ENCODE measurements at places on chromosomes 1 and 21.

GRCh38 chr1:59686170-59686569 lies 128.6 kb upstream of the HOOK1 start:
- H3K36me3 ChIP-seq = no peaks in the 10 kb centered on the region
- H3K27me3 ChIP-seq = no peaks in the 10 kb centered on the region
- no peak for DNase-seq
- no peak overlapping the region for H3K4me3 ChIP-seq
- no peak overlapping the region for H3K27ac ChIP-seq
- H3K4me1 ChIP-seq = no peaks in the 10 kb centered on the region

DNA sequence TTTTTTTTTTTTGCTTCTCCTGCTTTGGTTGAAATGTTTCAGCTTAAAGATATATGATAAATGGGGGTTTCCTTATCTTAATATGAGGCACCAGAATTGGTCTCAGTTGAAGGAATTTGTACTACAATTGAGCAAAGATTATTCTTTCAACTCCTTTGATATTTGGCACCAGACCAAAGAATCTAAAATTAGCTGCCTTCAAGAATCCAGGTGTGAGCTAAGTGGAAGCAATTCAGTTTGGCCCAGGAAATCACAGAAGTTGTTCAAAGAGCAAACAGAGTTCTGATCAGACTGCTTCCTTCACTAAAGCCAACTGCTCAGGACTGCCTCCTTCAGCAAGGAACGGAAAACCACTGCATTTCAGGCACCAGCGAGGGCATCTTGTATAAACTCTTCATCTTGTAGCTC lies 68.3 kb upstream of the BCAR3 start:
- peak overlapping the region; percentile 71 for H3K27ac ChIP-seq
- no peak overlapping the region for H3K4me3 ChIP-seq
- peaks cover 56% of the 10 kb centered on the region for H3K4me1 ChIP-seq
- no peaks in the 10 kb centered on the region for H3K27me3 ChIP-seq

GRCh38 chr1:208084220-208084619 lies 160.0 kb downstream of the PLXNA2 start:
- no peaks in the 10 kb centered on the region for H3K27me3 ChIP-seq
- H3K4me3 ChIP-seq = no peak overlapping the region
- no peak for DNase-seq
- no peak overlapping the region for H3K27ac ChIP-seq
- peaks cover 11% of the 10 kb centered on the region for H3K4me1 ChIP-seq
- peaks cover 53% of the 10 kb centered on the region for H3K36me3 ChIP-seq

- no peaks in the 10 kb centered on the region for H3K27me3 ChIP-seq
- no peak overlapping the region for H3K4me3 ChIP-seq
- H3K27ac ChIP-seq = no peak overlapping the region
- no peak for DNase-seq
- H3K4me1 ChIP-seq = peaks cover 8% of the 10 kb centered on the region
- H3K36me3 ChIP-seq = peaks cover 17% of the 10 kb centered on the region
Observed at GRCh38 chr1:19476450-19477190, 8.7 kb downstream of the CAPZB start.

DNA sequence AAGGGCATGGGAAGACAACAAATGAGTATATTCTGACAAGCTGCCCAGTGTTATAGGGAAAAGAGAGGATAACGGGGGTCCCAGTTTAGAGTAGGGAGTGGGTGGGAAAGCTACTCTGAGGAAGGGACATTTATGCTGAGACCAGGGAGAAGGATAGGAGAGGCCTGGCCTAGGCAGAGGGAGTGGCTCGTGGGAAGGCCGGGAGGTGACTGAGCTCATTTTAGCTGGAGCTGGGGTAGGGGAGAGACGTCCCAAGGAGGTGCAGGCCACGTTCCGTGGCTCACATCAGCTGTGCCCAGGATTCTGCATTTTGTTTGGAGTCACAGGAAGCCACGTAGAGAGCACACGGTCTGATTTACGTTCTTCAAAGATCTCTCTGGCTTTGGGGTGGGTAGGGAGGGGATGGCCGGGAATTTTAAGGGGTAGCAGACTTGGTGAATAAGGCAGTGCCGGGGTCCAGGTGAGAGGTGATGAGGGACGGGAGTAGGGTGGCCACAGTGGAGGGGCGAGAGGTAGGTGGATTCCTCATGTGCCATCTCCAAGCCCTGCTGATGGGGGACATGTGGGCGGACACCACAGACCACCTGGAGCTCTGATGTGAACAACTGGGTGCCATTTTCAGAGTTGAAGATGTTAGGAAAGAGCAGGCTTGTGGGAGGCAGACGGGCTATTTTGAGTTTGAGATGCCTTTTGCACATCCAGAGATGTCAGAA lies 4.7 kb downstream of the TINAGL1 start:
- DNase-seq = no peak
- peaks cover 11% of the 10 kb centered on the region for H3K36me3 ChIP-seq
- no peak overlapping the region for H3K4me3 ChIP-seq
- H3K4me1 ChIP-seq = peaks cover 35% of the 10 kb centered on the region
- no peaks in the 10 kb centered on the region for H3K27me3 ChIP-seq
- no peak overlapping the region for H3K27ac ChIP-seq

DNA sequence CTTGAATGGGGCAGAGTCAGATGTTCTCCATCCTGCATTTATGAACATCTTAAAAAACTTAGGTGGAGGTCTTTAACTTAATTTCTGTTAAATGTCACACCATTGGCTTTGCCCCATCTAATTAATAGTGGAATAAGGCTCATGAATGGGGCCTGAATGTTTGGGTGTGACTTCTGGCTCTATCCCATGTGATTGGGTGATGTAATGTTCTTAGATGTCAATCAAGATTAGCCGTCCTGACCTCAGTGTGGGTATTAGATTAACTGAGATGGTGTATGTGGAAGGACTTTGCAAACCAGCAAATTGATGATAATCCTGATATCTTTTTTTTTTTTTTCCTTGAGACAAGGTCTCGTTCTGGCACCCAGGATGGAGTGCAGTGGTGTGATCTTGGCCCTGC lies 38.1 kb downstream of the C1orf21 start:
- peaks cover 31% of the 10 kb centered on the region for H3K4me1 ChIP-seq
- DNase-seq = no peak
- peaks cover 7% of the 10 kb centered on the region for H3K36me3 ChIP-seq
- no peak overlapping the region for H3K4me3 ChIP-seq
- H3K27me3 ChIP-seq = no peaks in the 10 kb centered on the region

DNA sequence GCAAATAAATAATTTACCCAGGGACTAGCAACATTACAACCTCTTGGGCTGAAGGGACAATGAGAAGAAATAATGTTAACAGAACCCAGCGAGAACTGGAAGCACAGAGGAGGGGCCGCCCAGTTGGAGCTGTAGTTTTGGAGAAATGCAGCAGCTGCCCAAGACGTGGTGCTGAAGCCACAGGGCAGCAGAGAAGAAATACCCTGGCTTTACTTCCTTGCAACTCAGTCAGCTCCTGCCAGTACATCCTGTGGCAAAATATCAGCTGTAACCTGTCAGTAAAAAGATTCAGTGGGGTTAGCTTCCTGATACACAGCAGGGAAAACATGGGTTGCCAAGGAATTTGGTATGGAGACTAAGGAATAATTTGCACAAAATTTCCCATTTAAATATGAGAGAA lies 283.6 kb upstream of the USP25 start:
- H3K36me3 ChIP-seq = no peaks in the 10 kb centered on the region
- no peak overlapping the region for H3K27ac ChIP-seq
- no peaks in the 10 kb centered on the region for H3K27me3 ChIP-seq
- no peak for DNase-seq
- H3K4me3 ChIP-seq = no peak overlapping the region
- no peaks in the 10 kb centered on the region for H3K4me1 ChIP-seq

DNA sequence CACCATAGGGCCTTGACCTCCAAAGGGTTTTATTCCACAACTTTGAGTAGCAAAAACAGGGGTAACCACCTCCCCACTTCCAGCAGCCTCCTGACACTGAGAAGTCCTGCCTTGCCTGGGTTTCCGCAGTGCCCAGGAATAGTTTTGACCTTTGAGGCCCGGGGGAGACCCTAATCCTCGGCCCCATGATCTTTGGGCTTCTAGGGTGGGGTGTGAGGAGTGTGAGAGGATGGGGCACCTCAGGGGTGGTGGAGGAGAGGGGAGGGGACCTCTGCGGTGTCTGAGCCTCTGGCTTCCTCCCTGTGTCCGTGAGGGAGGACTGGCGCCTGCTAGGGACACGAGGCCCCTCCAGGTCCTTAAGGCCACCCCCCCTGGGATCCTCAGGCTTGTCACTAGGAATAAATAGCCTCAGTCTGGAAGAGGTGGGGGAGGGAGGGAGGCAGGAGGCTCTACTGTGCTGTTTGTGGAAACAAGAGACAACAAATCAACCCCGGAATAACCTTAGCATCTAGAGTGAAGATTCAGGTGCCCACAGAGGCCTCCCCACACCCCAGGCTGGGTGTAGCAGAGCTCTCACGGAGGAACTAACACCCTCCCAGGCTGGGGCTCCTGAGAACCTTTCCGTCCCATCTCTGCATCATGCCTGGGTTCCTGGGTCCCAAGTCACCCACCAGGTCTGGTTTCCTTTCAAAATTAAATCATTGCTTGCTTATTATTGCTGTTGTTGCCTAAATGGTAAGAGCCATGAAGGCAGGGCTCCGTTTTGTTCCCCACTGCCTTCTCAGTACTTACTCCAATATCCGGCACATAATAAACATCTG lies 904 bp upstream of the FHL3 start:
- peaks cover 32% of the 10 kb centered on the region for H3K4me1 ChIP-seq
- peak overlapping the region; percentile 58 for H3K4me3 ChIP-seq
- no peak for DNase-seq
- peaks cover 4% of the 10 kb centered on the region for H3K36me3 ChIP-seq
- no peak overlapping the region for H3K27ac ChIP-seq
- H3K27me3 ChIP-seq = no peaks in the 10 kb centered on the region

DNA sequence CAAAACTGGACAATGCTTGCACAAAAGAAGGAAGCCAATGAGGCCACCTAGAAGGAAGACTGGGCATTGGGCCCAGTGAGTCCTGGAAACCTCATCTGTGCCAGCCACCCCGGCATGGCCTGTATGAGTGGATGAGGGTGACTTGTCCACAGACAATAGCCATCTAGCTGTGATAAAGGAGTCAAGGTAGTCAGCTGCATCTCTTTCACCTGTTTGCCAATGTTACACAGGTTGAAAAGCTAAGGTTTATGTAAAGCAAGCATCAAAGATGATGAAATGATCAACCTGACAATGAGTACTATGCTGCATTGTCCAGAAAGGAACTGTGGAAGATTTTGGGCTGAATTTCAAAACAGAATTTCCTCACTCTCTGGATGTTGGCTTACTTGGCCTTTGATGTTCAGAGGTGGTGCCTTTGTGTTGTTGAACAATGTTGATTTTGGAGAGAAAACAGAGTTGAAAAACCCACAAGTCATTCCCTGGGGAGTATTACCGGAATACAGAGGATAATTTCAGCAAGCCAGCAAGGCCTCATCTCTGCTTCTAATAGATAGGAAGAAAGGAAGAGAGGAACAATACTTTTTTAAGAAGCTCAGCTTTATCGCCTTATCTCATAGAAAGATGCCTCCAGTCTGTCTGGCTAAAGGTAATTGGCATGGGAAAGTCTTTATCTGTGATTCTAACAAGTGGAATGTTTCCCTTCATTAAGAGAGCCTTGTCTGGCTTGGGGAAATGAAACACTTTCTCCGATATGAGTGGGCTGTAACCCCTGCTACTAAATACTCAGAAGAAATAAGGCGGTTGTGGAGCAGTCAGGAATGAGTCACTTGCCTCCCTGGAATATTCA lies 11.4 kb upstream of the SELE start:
- no peak overlapping the region for H3K27ac ChIP-seq
- H3K36me3 ChIP-seq = no peaks in the 10 kb centered on the region
- H3K27me3 ChIP-seq = peaks cover 4% of the 10 kb centered on the region
- H3K4me1 ChIP-seq = peaks cover 6% of the 10 kb centered on the region
- H3K4me3 ChIP-seq = no peak overlapping the region

DNA sequence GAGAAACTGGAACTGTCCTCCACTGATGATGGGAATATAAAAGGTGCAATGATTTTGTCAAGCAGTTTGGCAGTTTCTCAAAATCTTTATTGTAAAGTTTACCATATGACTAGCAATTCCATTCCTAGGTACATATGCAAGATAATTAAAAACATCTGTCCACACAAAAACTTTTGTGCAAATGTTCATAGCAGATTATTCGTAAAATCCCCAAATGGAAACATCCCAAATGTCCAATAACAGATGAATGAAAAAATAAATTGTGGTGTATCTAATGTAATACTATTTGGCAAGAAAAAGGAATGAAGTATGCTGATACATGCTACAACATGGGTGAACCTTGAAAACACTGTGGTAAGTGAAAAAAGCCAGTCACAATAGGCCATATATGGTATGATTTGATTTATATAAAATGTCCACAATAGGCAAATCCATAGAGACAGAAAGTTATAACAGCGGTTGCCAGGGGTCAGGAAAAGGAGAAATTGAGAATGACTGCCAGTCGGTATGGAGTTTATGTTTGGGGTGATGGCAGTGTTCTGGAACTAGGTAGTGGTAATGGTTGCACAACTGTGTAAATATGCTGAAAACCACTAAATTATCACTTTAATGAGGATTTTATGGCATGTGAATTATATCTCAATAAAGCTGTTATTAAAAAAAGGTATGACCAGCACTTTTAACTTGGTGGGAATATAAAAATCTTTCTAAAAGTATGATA lies 81.7 kb upstream of the BEND5 start:
- H3K4me1 ChIP-seq = peaks cover 13% of the 10 kb centered on the region
- peaks cover 4% of the 10 kb centered on the region for H3K36me3 ChIP-seq
- H3K27ac ChIP-seq = no peak overlapping the region
- no peaks in the 10 kb centered on the region for H3K27me3 ChIP-seq
- H3K4me3 ChIP-seq = no peak overlapping the region

- H3K27ac ChIP-seq = peak overlapping the region; percentile 93
- peak overlapping the region; percentile 87 for H3K4me3 ChIP-seq
- H3K36me3 ChIP-seq = no peaks in the 10 kb centered on the region
- H3K27me3 ChIP-seq = no peaks in the 10 kb centered on the region
- peak; percentile 92 for DNase-seq
Observed at GRCh38 chr1:15833069-15833679, 14.3 kb upstream of the SPEN start.

DNA sequence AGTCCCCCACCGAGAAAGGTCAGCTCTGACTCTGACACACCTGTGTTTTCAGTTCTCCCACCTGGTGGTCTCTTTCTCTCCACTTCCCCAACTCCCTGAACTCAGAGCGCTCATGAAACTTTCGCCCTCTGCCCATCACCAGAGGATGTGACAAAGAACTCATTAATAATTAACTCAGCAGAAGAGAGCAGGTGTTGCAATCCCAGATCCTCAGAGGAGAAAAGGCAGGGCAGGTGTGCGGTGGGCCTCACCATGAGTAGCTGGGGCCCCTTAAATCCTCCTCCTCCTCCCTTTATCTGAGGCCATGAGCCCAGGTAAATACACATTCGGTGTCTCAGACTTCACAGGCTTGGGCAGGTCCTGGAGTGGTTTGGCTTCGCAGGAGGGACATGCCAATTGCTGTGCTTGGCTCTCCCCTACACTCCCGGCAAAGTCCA lies 1.7 kb upstream of the LAMB3 start:
- H3K4me3 ChIP-seq = peak overlapping the region; percentile 37
- DNase-seq = peak; percentile 71
- H3K27me3 ChIP-seq = no peaks in the 10 kb centered on the region
- peaks cover 85% of the 10 kb centered on the region for H3K4me1 ChIP-seq

GRCh38 chr1:27000817-27001460 lies 7.4 kb downstream of the TRNP1 start:
- no peaks in the 10 kb centered on the region for H3K27me3 ChIP-seq
- H3K27ac ChIP-seq = peak overlapping the region; percentile 92
- DNase-seq = peak; percentile 47
- H3K4me3 ChIP-seq = peak overlapping the region; percentile 36
- H3K4me1 ChIP-seq = peaks cover 42% of the 10 kb centered on the region
